Renal pelvis (tissue), 12 donors: ENCODE measurements at places on chromosomes 6 and 20. TPM values are rescaled to one million over a fixed set of nuclear protein-coding genes. Genes with fewer than 3 reads are reported as not detected.

- DNase-seq, result no peak
Measured at GRCh38 chr6:135622081-135622480, 124.5 kb upstream of the AHI1 start.

DNA sequence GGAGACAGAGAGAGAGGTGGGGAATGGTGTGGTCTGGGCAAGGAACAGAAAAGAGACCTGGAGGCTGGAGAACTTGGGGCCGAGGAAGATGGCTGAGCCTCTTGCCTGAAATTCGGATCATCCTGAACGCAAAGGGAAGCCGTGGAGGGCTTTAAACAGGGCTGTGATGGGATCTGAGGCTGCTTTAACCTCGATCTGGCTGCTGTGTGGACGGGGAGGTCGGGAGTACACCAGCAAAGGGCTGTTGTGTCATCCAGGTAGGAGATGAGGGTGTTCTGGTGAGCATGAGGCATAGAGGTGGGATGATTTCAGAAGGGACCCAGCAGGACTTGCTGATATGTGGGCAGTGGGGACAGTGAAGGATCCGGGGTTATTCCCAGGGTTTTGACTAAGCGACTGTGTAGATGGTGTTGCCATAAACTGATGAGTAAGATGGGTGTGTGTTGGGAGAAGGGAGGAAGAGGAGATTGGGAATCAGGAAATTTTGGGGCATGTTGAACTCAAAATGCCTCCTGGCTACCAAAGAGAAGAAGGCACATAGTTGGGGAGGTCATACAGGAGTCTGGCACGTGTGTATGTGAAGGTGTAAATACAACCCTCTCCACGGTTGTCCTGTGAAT lies 158.5 kb downstream of the NFATC2 start:
- no peak for DNase-seq

DNA sequence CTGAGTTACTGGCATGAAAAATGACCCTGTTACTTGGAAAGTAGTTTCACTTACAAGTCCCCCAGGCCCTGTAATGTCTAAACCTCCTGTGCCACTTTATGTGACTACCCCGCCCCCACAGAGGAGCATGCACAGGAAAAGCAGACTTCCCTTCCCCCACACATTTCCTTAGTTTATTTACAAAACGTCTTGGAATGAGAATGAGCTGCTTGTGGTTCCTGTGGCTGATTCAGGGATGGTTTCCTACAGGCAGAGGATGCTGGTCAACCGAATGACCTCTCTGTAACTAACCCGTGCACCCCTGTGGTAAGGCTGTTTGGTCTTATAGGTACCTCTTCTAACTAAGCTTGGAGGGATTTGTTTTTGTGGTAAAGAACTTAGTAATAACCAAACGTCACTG lies 28.5 kb downstream of the RSPO3 start:
- DNase-seq, result peak; percentile 48

GRCh38 chr20:19368351-19368750 lies 155.9 kb downstream of the SLC24A3 start:
- DNase-seq, result no peak

DNA sequence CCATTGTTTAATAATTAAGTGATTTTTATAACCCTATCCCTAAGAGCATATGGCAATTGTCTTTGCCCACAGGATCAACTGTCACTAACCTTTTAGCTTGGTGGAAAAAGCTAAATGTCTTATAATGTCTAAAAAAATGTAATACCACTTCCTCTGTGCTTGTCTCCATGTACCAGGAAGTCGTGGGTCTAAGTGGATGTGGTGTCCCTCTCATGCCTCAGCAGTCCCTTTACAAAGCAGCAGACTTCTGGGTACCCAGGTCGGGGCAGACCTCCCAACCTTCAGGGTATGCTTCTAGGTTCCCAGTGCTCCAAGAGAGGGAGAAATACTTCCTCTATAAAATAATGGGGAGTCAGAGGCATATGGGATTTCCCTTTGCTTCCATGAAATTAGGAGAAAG lies 74.7 kb downstream of the ZHX3 start:
- no peak for DNase-seq

GRCh38 chr6:18668994-18669393 lies 281.8 kb downstream of the RNF144B start:
- DNase-seq, result no peak

- DNase-seq, result no peak
Measured at GRCh38 chr6:145267076-145267867, 468.0 kb downstream of the EPM2A start.

GRCh38 chr6:26613689-26614683 lies 17.2 kb downstream of the ABT1 start:
- peak; percentile 24 for DNase-seq

DNA sequence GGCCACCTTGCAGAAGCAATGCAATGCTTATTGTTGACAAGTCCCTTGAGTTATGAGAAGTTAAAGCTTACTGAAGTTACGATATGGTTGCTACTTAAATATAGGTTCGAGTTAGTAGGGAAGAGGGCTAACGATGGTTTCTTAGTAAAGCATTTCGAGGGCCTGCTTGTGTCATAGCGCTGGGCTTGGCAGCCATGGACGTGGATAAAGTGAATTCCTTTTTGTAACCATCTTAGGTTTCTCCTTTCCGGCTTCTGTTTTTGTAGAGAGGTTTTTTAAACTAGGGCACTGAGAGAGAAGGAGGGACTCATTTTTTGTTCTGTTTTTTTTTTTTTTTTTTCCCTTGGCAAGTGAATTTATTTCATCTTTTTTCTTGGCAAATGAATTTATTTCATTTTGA lies 27.6 kb downstream of the TIAM2 start:
- no peak for DNase-seq

DNA sequence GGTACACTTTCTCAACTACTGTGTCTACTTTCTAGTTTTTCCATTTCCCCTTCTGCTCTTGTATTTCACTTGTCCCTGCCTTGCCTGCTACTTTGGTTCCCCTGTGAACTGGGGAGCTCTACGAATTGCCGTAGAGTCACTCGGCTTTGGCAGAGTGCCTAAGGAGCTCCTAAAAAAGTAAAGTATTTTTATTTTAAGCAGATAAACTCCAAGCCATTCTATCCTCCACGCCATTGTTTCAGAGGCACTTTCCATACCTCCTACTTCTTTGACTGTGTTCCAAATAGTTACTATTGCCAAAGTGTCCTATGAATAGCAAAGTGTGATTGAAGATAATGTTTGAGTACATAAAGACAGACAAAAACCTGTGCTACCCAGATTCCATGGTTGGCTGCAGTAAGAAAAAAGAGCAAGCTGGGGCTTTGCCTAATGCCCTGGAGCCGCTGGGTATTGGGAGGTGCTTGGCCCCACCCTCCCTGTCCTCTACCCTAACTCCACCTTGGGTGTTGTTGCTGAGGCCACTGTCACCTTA lies 5.1 kb upstream of the MBOAT1 start:
- DNase-seq, result no peak

GRCh38 chr6:97203343-97203742 lies 79.7 kb downstream of the MMS22L start:
- DNase-seq, result no peak

DNA sequence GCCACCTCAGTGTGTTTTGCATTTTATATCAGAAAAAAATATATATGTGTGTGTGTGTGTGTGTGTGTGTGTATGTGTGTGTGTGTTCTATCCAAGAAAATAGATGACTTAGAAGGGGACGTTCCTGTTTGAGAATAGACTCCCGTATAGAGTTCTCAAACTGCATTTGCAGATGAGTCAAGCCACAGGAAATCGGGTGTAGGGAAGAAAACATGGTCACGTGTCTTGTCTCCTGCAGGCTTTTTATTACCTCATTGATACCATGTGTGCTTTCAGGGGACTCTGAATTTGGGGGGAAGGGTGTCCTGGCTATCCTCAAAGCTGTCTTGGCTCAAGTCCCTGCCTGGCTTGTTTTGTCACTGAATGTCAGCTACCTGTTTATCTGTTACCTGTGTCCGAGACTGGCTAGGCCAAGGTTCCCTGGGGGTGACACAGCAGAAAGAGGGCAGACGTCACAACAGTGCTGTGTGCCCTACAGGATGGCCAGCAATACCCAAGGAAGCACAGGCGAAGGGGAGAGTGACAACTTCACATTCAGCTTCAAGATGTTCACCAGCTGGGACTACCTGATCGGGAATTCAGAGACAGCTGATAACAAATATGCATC lies 55.7 kb upstream of the NOP56 start:
- DNase-seq, result no peak

- no peak for DNase-seq
Measured at GRCh38 chr20:53221731-53222130, 249.6 kb downstream of the TSHZ2 start.

- DNase-seq, result no peak
Measured at GRCh38 chr20:25160897-25161296, 34.6 kb upstream of the ENTPD6 start.

DNA sequence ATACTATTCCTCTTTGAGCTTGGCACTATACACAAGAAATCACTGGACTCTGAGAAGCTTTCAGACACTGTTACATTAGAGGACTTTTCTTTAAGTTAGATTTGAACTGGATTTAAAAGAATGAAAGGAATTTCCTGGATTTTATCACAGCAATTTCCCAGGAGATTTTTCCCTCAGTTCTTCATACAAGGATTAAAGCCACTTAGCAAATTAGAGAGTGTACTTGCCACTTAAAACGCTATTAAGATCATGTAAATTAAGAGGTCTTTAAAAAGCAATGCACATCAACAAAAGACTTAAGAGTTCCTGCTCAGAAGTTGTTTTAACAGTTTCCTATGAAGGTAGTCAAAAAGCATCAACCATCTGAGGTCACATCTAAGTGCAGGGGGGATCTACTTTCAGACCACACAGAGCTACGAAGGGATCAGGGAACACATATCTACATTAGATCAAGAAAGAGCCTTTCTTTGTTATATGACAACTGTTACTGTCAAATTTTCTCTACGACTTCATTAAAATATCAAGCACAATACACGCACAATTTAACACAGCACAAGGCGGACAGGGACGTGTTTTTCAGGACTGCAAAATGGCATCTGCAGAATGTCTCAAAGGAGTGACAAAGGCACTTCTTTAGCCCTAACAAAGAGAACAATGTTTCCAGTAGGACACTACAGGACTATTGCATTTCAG lies 65.8 kb downstream of the EPB41L2 start:
- no peak for DNase-seq

GRCh38 chr20:46206025-46206424 lies 87.9 kb downstream of the CD40 start:
- DNase-seq, result no peak

DNA sequence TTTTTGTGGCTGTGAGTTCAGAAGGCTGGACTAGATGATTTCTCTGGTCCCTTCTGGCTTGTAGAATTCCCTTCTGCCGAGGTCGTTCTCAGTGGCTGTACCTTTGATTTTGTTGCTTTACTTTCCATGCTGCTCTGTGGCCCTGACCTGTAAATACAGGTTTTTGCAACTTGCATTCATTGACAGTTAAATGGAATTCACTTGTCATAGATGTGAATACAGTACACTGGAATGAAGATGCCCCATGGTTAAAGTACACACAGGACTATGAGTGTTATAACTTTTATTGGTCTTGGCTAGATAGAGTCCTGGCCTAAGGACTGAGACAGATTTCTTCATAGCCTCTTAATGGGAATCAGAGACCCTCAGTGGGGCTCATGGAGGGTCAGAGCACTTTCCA lies 12.9 kb upstream of the EFCAB8 start:
- DNase-seq, result no peak

DNA sequence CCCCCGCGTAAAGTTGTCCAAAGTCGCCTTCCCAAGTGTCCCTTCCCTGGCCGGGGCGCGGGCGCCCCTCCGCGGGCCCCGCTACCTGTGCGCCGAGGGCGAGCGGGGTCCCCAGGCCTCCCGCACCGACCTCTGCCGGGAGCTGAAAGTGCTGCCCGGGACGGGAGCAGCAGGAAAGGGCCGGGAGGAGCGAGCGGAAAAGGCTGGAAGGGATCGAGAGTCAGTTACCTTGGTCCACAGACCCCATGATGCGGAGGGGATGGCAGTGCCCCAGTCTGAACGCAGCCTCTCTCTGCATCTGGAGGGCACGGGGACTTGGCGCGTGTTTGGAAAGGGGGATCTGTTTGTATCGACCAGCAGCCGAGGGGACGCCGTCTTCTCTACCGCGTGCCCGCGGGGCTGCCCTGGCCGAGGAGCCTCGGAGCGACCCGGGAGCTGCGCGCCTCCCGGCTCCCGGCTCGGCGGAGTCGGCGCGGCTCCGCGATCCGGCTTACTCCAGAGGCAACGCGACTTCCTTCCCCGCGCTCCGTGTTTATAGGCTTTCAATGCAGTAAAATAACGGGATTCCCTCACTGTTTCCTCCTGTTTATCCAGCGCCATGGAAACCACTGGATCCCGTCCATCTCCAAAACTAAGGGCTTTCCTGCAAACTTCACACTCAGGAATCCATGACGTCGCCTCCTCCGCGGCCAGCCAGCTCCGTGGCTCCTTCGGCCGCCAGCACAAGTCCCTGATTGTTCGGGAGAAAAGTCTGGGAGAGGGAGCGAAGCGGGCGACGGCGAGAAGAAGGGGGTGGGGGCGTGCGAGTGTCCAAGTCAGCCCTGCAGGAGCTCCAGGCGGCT lies 20.0 kb upstream of the NFATC2 start:
- peak; percentile 95 for DNase-seq

- DNase-seq, result no peak
Measured at GRCh38 chr6:35519313-35520015, 6.8 kb upstream of the TULP1 start.

DNA sequence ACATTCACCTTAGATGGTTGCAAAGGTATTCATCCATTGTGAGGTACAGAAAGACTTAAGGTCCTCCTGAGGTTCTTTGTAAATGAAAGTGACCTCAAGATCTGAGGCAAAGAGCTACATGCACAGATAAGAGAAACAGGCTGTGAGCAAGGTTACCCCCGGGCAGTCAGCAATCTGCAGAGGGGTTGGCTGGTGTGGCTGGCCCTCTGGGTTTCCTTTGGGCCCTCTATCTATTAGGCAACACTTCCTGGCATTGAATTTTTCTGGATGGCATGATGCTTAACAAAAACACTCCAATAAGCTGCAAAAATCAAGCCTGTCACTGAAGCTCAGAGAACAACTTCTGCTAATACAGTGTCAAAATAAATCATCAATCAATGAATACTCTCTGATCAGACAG lies 48.9 kb upstream of the RALGAPA2 start:
- DNase-seq, result no peak

- peak; percentile 31 for DNase-seq
Measured at GRCh38 chr6:28212510-28213212, 12.4 kb upstream of the ZSCAN9 start.

DNA sequence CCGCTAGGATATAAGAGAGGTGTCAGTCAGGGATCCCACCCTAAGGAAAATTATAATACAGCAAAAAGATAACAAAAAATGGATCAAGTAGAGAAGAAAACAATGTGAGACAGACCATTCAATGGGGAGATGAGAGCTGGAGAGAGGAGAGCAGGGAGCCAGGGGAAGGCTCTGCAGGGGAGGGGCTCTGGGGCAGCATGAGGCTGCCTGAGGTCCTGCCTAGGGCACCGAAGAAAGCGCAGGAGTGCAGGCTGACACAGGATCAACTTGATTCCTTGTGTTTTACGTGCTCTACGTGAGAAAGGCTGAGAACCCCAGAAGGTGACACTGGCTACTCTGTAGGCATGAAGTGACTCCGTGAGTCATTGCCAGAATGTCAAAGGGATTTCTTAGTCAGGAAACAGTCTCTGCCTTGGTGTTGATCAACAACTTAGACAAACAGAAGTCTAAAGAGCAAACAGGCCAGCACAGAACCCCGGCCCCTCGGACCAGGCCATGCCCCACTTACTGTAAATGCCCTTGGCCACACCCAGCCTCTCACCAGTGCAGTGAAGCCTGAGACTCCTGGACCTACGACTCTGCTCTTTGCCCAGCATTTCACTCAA lies 290.1 kb upstream of the PRDM1 start:
- DNase-seq, result no peak

The LY6G6F gene
- polyA plus RNA-seq, result 1.0 TPM

The PRL gene
- not detected for polyA plus RNA-seq

The ANKRD66 gene
- polyA plus RNA-seq, result not detected

The SLC23A2 gene
- 22.6 TPM for polyA plus RNA-seq

The CD40 gene
- polyA plus RNA-seq, result 5.5 TPM
